ENCODE measurements at places on chromosomes 1 and 21.
A peak's percentile ranks its signal among the peaks of the same experiment; 100 is the strongest.

- DNase-seq, result no peak
Measured at GRCh38 chr1:3066250-3066711, 2.7 kb upstream of the PRDM16 start.

GRCh38 chr1:25724201-25724600 is 75.8 kb upstream of the SELENON start:
- DNase-seq, result no peak

DNA sequence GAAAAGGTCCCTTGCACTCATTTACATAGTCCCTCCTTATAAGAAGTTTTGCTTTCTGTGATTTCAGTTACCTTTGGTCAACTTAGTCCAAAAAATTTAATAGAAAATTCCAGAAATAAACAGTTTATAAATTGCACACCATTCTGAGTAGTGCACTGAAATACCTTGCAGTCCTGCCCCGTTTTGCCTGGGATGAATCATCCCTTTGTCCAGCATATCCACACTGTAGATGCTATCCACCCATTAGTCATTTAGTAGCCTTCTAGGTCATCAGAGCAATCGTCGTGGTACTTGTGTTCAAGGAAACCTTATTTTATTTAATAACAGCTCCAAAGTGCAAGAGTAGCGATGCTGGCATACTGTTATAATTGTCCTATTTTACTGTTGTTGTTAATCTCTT is 38.0 kb downstream of the SPRTN start:
- no peak for DNase-seq

DNA sequence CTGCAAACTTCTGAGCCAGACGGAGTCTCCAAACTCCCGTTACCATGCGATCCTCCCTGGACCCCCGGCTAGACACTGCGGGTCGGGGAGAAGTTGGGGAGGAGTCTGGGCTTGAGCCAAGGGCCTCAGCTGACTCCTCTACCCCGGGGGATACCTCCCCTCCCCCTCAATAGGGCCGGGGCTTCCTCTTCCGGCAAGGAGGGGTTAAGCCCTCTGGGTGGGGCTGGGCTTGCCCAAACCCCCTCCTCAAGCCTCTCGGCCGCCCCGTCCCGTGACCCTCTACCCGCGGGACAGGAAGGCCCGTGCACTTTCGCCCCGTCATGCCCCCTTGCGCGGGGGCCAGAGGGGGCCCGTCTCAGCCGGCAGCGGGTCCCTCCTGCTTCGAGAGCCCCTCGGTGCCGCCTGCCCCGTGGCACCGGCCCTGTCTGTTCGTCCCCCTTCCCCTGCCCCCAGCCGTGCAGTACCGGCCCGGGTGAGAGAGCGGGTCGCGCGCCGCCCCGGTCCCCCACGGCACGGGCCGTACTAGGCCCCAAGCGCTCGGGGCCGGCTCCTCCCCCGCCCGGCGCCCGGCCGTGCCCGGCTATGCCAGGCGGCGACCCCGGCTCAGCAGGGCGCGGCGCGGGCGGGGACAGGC is 652 bp downstream of the ARL8A start:
- peak; percentile 56 for DNase-seq

Data from hypothalamus (tissue), 51 donors.